Osteocyte (in vitro differentiated cells): ENCODE measurements at places on chromosomes 7 and 10.

GRCh38 chr7:123433665-123434064 lies 100.7 kb downstream of the IQUB start:
- no peak for DNase-seq

DNA sequence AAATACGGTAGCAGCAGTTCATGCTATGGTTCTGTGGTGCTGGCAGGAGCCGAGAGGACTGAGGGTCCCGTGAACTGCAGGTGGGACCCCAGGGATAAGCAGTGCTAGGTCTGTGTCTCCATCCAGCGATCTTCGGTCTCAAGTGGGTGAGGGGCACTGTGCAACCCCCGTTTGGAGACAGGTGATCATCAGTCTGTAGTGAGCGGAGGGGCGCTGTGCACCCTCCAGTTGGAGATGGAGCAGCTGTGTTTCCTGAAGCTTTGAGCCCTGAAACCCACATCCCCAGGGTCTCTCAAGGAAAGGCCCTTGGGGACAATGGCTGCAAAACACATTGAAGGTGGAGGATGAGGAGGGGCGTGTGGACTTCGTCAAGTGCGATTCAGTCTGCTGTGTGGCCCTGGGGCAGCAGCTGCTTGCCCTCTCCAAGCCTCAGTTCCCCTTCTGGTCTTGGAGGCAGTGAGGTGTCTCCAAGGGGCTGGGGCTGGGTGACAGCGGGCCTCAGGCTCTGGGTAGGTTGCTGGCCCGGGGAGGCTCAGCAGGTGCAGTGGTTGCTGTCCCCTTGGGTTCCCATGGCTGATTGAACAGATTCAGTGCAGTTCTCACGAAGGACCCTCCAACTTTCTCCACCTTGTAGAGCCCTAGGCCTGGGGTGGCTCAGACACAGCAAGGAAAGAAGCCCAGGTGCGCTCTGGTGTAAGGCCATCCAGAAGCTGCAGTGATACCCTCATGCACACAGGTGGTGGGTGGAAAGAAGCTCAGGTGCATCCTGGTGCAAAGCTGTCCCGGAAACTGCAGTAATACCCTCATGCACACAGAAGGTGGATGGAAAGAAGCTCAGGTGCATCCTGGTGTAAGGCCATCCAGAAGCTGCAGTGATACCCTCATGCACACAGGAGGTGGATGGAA lies 160.6 kb downstream of the ADARB2 start:
- DNase-seq = no peak

- DNase-seq = no peak
Measured at GRCh38 chr7:15620491-15621185, 58.8 kb upstream of the AGMO start.

DNA sequence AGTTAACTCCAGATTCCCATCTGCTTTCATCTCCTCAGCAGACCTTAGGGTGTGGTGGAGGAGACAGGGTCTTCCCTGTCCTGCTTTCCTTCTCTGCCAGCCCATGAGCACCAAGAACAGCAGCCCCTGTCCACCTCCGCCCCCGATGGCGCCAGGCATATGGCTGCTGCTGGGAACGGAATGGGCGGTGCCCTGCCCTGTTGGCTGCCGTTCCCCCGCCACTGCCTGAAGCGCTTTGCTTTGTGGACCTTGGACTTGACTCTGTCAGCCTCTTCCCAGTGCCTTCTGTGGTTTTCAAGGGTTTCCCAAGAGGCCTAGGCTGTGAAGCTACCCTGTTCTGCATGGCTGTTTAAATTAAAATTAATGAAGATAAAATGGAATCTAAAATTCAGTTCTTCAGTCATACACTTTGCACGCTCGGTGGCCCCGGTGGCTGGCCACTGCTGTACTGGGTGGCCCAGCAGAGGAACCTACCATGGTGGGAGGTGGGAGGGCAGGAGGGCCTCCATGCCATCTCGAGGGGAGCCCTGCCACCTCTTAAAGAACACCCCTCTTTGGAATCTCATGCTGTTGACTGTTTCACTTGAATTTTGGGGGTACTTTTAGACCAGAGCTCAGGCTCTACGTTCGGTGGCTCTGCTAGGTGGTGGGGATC lies 78.7 kb downstream of the NKX6-2 start:
- no peak for DNase-seq

DNA sequence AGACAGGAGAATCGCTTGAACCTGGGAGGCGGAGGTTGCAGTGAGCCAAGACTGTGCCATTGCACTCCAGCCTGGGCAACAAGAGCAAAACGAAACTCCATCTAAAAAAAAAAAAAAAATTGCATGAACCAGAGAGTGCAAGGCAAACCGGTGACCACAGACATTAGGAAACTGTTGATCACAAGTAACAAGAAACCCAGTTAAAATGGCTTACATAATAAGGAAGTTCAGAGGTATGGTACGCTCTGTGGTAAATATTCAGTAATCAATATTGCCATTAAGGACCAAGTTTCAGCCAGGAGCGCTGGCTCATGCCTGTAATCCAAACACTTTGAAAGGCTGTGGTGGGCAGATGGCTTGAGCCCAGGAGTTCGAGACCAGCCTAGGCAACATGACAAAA lies 9.2 kb upstream of the NT5C2 start:
- no peak for DNase-seq

- no peak for DNase-seq
Measured at GRCh38 chr10:68165643-68166042, 56.4 kb downstream of the MYPN start.

DNA sequence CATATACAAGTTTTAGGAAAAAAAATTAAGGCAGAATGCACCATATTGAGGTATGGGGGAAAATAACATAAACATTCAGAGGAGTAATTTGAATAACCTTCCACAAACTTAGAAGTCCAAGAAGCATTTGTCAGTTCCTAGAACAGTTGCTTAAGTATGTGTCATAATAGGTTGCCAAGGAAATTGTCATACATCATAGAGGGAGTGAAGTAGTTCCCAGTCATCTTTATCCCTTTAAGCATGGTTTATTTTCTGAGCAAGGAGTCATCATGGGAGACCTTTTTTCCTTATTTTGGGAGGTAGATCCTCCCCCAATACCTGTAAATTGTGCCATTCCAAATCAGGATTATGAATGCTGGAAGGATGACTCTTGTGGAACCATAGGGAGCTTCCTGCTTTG lies at the start of gene SSMEM1:
SSMEM1 (plus strand) TSS at position 219 of the 400 bp plus-strand sequence; CDS start at position 270, 51 bp downstream.
- DNase-seq = no peak

- DNase-seq = no peak
Measured at GRCh38 chr10:14717552-14717951, 57.1 kb downstream of the FAM107B start.

DNA sequence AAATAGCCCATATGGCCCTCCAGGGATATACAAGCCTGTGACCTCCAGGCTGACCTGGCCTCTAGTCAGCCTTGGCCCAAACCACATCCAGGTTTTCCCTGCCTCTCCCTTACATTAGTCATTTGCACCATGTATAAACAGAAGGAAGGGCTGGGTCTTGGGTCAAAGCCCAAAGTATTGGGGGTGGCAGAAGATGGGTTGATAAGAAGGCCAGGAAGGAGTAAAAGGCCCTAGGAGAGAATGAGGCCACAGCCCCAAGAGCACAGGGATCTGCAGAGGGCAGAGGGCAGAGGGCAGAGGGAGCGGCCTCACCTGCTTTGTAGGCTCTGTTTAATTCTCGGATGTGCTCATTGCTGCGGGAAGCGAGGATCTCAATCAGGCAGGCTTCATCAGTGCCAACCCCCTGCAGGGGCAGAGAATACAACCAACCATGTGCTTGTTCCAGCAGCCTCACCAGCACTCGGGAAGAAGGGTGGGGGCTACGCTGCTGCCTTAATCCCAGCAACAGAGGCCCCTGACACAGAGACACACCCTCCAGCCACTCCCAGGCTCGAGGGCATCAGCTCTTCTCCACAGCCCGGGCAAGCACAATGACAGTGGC lies 31.3 kb downstream of the PLAC9 start:
- no peak for DNase-seq

DNA sequence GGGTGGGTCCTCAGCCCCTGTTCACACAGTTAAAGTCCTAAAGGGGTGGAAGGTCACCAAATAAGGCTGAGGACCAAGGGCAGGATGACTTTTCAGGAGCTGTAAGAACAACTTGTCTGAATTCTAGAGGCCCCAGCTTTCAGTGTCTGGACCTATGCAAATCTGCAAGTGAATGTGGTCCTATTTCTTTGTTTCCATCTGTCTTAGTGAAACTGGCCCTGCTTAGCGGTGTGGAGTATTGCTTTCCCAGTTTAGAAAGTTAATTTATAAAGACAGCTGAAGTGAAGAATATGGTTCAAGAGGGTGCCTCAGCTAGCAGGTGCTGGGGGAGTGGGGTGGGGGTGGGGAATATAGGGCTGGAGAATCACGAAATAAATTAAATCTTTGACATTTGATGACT lies 40.1 kb downstream of the HHEX start:
- no peak for DNase-seq

DNA sequence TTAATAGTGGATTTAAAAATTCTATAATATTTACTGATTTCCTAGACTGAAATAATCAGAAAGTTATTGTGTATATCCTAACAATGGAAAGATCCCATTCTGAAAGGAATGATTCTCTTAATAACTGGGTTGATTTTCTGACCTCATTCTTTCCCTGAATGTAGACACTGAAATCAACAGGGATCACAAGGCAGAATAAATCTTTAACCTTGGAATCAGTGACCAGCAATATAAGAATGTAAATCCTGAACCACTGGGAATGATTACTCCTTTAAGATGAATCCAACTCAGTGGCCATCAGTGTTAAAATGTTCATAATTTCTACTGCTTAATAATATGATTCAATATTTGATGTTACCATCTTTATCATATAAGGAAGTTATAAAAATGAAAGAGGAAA lies 47.6 kb downstream of the ANKRD26 start:
- no peak for DNase-seq

DNA sequence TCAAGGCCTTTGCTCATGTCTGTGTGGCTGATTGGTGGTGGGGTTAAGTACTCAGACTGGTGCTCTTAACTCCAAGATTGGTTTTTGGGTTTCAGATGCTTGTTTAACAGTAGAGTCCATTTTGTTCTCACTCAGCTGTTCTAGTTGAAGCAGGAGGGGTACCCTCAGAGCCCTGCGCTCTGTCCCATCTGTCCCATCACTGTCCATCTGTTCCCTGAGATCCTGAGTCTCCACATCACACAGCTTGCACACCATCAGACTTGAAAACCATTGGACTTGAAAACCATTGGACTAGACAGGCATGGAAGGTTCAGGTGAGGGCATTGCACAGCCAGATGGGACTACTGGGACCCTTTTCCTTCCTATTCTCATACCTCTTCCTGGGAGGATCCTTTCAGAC lies 39.3 kb downstream of the TMEM178B start:
- no peak for DNase-seq

DNA sequence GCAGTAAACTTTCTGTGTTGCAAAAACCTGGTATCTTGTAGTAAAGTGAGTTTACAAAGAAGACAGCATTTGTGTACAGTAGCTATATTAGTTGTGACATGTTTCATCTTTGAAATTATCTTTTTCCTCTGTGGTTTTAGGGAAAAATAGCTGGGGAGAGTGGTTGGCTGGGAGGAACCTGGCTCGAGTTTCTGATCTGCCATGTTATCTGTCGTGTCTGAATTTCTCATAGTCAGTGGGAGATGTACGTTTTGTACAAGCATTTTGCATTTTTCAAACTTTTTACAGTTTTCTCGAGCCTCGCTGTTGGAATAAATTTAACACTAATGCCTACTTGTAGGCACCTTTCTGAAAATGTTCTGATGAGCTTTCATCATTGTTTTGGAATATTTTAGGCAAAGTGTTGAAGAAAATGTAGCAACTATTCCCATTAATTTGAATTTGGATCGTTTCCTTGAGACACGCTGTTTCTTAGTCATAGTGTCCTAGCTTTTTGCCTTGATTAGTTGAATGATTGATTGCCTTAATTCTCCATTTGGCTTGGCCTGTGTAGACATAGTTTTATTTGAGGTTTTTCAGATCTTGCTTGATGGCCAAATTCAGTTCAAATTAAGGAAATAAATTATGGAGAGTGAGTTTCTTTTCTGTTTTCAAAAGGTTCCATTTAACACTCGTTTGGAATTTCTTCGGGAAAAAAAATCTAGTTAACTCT lies 65.1 kb downstream of the CAMK1D start:
- no peak for DNase-seq

DNA sequence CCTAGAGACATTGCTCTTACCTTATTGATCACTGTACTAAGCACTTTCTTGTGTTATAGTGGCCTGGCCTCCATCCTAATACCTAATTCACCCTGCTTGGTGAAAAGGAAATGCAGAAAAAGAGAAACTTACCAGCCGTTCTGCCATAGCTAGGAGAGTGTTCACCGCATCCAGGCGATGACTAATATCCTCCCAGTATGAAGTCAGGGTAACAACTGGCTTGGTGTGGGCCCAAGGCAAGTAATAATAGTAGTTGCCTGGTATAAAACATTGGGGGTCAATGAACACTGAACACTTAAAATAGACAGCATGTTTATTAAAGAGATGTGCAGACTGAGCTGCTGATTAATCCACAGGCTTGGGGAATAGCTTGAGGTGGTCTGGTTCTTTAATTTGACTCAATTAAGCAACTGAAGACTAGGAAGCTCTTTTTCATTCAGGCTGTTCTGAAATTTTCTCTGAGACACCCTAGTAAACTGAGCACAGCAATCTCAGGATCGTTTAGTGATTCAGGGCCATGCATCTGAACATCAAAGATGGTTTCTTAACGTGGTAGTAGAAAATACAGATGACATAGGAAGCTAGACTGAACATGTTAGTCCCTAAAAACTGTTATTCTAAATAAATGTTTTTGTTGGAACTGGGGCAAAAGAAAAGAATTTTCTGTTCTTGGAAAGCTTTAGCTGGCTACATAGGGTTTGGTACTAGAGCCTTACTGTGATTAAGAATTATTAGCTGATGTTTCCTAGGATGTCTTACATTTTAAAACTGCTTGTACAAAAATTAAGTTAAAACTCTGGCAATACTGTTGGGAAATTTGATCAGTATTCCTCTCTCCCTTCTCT lies 102.2 kb downstream of the MYOF start:
- DNase-seq = no peak

GRCh38 chr10:50464004-50464409 lies 159.7 kb downstream of the SGMS1 start:
- no peak for DNase-seq

GRCh38 chr7:130365088-130365487 lies 15.2 kb upstream of the CPA1 start:
- DNase-seq = no peak

DNA sequence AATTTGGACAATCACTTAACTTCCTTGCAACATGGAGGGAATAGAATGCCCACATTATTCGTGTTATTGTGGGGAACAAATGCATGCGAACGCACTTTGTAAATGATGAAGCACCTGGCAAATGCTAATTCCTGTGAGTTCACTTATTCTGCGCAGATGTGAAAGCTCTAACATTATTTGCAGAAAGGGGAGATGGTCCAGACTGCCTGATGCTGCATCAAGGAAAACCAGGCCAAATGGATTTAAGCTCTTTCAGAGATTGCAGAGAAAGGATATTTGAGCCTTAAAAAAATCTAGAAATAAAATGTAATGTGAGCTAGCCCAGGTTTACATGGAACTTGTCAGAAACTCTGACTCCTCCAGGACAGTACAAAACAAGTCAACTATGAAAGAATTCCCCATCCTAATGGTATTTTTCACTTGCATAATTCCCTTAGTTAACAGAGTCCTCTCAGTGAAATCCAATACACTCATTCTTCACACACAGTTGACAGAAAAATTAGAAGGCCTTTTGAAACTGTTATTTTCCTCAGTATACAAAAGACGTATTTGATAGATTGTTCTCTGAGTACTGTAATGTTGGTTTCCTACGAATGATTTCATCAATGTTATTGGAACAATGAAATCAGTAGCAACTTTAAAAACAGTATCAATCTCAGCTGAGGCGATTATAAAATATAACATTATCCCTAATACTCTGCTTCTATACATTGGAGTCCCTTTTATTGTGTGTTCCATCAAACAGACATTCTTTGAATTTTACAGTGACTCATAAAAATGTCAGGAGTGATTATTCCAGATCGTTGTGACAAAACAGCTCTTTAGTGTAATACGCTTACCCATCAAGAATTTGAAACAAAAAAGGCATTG lies 136.3 kb upstream of the ANK3 start:
- no peak for DNase-seq
